ENCODE measurements at places on chromosomes 3 and 15.

DNA sequence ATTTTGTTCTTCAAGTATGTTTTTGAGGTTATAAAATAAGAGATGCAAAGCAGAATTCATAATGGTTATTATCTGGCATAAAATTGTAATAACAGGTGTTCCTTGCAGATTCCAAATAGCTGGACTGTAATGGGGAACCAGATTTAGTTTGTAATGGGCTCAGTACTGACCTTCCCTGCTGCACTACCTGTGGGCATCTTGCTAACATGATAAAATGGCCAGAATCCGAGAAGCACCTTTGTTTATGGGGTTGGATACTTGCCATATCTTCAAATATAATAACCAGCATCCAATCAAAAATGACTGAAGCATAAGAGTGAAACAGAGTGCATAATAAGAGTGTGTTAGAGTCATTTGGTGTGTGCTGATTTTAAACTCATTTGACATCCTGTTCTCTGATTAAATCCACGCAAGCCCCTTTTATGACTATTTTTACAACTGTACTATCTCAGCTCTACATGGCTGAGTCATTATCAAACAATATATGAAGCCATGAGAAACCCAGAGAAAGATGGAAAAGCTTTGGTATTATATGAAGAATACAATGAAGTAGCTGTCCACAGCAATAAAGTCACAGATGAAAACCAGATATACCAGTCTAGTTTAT is 292.4 kb downstream of the CNTN4 start:
- no peak overlapping the region for H3K4me3 ChIP-seq
- H3K4me1 ChIP-seq = no peaks in the 10 kb centered on the region
- H3K36me3 ChIP-seq = no peaks in the 10 kb centered on the region
- H3K27me3 ChIP-seq = no peaks in the 10 kb centered on the region
- DNase-seq = no peak
- no peak overlapping the region for H3K27ac ChIP-seq

GRCh38 chr3:165742351-165742750 is 94.9 kb downstream of the BCHE start:
- no peaks in the 10 kb centered on the region for H3K4me1 ChIP-seq
- no peak overlapping the region for H3K27ac ChIP-seq
- no peaks in the 10 kb centered on the region for H3K36me3 ChIP-seq
- H3K4me3 ChIP-seq = no peak overlapping the region
- DNase-seq = no peak

- DNase-seq = peak; percentile 46
- no peaks in the 10 kb centered on the region for H3K36me3 ChIP-seq
- no peak overlapping the region for H3K4me3 ChIP-seq
- no peaks in the 10 kb centered on the region for H3K27me3 ChIP-seq
These were observed 18.9 kb upstream of the CSPG4 start for GRCh38 chr15:75731248-75732151.

GRCh38 chr15:56484287-56484686 is 19.4 kb upstream of the MNS1 start:
- no peaks in the 10 kb centered on the region for H3K36me3 ChIP-seq
- no peak overlapping the region for H3K27ac ChIP-seq
- H3K4me3 ChIP-seq = no peak overlapping the region
- H3K27me3 ChIP-seq = no peaks in the 10 kb centered on the region

- no peaks in the 10 kb centered on the region for H3K27me3 ChIP-seq
- H3K36me3 ChIP-seq = no peaks in the 10 kb centered on the region
- no peak within 1 kb of the TSS for H3K27ac ChIP-seq
- H3K4me3 ChIP-seq = no peak within 1 kb of the TSS
- no peak for DNase-seq
These were observed at the start of gene CFAP91 for GRCh38 chr3:119702530-119703527. TSS of gene CFAP91 (plus strand) at chr3:119703022. CDS start at chr3:119703099, 77 bp downstream.

GRCh38 chr3:59266551-59266950 is 216.7 kb upstream of the CFAP20DC start:
- H3K4me3 ChIP-seq = no peak overlapping the region
- H3K27ac ChIP-seq = no peak overlapping the region
- H3K27me3 ChIP-seq = no peaks in the 10 kb centered on the region
- DNase-seq = no peak
- H3K4me1 ChIP-seq = peaks cover 8% of the 10 kb centered on the region
- no peaks in the 10 kb centered on the region for H3K36me3 ChIP-seq

DNA sequence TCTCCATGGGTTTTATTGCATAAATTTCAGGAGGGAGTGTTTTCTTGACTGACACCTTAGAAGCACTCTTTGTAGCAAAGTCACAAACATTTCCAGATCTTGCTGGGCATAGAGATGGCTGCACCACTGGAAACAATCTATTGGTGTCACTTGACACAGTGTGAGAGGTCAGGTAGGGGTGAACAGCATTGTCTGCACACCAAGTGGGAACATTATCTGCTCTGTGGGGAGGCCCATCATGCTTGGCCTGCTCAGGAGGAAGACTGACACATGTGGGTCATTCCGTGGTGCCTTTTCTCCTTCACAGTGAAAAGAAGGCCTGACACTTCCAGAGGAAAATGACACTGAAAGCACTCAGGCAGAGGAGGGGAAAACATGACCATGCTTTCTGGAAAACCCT is 149.9 kb upstream of the GALNT15 start:
- H3K27me3 ChIP-seq = no peaks in the 10 kb centered on the region
- H3K27ac ChIP-seq = no peak overlapping the region
- no peaks in the 10 kb centered on the region for H3K4me1 ChIP-seq
- DNase-seq = no peak
- H3K4me3 ChIP-seq = no peak overlapping the region

GRCh38 chr3:124780761-124781475 is 50.7 kb downstream of the UMPS start:
- H3K4me3 ChIP-seq = no peak overlapping the region
- H3K4me1 ChIP-seq = peaks cover 9% of the 10 kb centered on the region
- H3K36me3 ChIP-seq = no peaks in the 10 kb centered on the region
- H3K27ac ChIP-seq = no peak overlapping the region
